ENCODE measurements at places on chromosomes 1 and 21. TPM values are rescaled to one million over a fixed set of nuclear protein-coding genes. Genes with fewer than 3 reads are reported as not detected.

- H3K4me1 ChIP-seq = no peaks in the 10 kb centered on the region
- no peak for DNase-seq
- H3K27ac ChIP-seq = no peak overlapping the region
- no peaks in the 10 kb centered on the region for H3K36me3 ChIP-seq
- H3K4me3 ChIP-seq = no peak overlapping the region
Measured at GRCh38 chr1:90358448-90358847, 358.7 kb downstream of the BARHL2 start.

DNA sequence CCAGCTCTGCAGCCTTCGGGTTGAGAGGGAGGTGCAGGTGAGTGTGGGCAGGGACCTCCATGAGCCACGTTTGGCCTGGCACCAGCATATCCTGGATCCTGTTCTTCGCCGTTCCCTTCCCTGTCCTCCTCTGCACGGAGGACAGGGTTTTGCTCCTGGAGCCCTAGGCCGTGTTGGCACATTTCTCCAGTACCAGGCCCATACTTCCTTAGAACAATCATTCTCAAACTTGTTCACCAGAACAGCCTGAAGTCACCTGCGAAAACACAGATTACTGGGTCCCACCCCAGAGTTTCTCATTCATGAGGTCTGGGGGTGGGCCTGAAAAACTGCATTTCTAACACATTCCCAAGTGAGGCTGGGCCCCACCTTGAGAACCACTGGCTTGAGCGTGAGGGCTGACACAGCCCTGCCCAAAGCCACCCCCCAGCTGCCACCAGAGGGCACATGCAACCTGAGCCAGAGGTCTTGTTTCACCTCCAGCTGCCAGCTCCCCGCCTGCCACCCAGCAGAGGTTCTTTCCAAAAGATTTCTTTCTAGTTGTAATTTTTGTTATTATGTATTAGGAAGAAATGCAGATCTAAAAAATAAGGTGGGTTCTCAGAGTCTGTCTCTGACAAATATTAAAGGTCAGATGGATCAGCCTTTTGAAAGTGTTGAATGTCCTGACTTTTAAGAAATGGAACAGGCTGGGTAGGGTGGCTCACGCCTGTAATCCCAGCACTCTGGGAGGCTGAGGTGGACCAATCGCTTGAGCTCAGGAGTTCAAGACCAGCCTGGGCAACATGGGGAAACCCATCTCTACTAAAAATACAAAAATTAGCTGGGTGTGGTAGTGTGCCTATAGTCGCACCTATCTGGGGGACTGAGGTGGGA is 39.6 kb upstream of the LDLRAP1 start:
- H3K27me3 ChIP-seq = no peaks in the 10 kb centered on the region
- DNase-seq = no peak
- H3K27ac ChIP-seq = no peak overlapping the region
- peaks cover 25% of the 10 kb centered on the region for H3K36me3 ChIP-seq
- no peaks in the 10 kb centered on the region for H3K4me1 ChIP-seq

DNA sequence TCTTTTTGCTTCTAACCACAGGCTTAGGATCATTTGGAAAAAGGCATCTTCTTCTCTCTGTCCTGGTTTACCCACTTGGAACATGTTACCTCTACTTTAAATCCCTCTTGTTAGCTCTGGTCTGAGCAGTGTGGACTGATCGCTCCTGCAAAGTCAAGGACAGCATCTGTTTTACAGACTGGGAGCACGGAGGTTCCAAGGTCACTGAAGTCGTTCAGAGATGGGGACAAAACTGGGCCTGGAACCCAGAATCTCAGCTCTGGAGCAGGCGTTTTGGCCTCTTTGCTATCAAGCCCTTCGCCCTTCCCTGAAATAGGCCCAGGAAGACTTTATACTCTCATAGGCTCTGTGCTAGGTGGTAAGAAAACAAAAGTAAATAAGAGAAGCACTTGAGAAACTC is 11.3 kb upstream of the MUTYH start:
- no peaks in the 10 kb centered on the region for H3K27me3 ChIP-seq
- H3K4me1 ChIP-seq = 0 out of 2 replicates have a peak, but pooled peaks cover 4% of the 10 kb centered on the region
- no peak overlapping the region for H3K27ac ChIP-seq
- no peak for DNase-seq
- H3K36me3 ChIP-seq = no peaks in the 10 kb centered on the region

GRCh38 chr1:28443550-28443949 is 62.3 kb upstream of the RCC1 start:
- H3K27me3 ChIP-seq = no peaks in the 10 kb centered on the region
- no peak for DNase-seq
- no peak overlapping the region for H3K27ac ChIP-seq
- no peak overlapping the region for H3K4me3 ChIP-seq
- H3K36me3 ChIP-seq = peaks cover 3% of the 10 kb centered on the region
- peaks cover 17% of the 10 kb centered on the region for H3K4me1 ChIP-seq

DNA sequence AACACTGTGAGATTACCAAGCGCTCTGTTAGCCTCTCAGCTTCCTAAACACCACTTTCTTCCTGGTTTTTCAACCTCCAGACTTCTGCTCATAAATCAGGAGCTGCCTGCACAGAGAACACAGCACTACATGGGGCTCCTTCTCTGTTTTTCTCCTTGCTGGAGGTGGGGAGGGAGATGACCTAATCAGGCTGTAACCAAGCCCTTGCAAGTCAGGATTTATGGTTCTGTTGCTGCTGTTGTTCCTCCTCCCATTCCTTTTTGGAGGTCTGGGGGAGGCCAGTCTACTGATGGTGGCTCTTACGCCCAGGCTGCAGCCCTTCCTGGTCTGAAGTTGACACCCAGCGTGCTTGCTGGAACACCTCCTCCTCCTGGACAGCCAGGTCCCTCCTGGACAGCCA is 80.9 kb upstream of the AJAP1 start:
- no peak for DNase-seq
- no peak overlapping the region for H3K27ac ChIP-seq
- H3K36me3 ChIP-seq = no peaks in the 10 kb centered on the region
- no peaks in the 10 kb centered on the region for H3K4me1 ChIP-seq

DNA sequence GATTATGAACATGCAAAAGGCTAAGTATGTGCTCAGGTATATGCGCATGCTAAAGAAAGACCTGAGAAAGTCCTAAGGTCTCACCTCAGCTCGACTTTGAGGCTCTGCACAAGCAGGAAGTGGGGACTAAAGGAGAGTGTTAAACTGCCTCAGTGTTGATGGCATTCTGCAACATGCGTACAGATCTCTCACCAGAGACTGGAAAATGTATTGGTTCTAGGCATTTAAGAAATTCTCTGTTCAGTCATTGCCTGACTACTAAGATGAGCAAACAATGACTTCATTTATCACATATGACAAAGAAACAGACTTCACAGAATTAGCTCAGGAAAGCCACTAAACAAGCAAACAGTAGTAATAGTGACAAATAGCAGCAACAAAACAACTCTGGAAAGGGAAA is 90.8 kb downstream of the USH2A start:
- no peaks in the 10 kb centered on the region for H3K27me3 ChIP-seq
- H3K36me3 ChIP-seq = no peaks in the 10 kb centered on the region
- no peak overlapping the region for H3K4me3 ChIP-seq

- H3K4me1 ChIP-seq = no peaks in the 10 kb centered on the region
- no peak overlapping the region for H3K4me3 ChIP-seq
- no peak for DNase-seq
Measured at GRCh38 chr1:182015360-182015759, 46.2 kb downstream of the ZNF648 start.

- H3K4me1 ChIP-seq = no peaks in the 10 kb centered on the region
- no peak for DNase-seq
- H3K36me3 ChIP-seq = no peaks in the 10 kb centered on the region
- H3K4me3 ChIP-seq = no peak overlapping the region
Measured at GRCh38 chr1:215728169-215728568, 161.1 kb downstream of the KCTD3 start.

DNA sequence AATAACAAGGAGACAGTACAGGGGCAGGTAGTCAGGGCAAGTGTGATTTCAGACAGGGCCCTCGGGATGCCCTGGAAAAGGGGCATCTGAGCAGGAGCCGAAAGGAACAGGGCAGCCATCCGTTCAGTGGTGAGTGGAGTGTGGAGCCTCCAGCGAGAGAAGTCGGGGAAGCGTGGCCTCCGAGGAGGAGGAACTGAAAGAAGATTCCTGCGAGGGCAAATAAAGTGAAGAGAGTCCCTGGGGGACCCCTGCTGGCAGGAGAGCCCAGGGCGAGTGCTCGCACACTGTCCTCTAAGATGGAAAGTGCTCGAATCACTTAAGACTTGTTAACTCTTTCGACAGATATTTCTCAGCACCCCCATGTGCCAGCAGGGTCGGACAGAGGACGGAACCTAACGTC is 3.5 kb upstream of the UTS2 start:
- H3K4me1 ChIP-seq = no peaks in the 10 kb centered on the region
- H3K27me3 ChIP-seq = no peaks in the 10 kb centered on the region
- no peak overlapping the region for H3K27ac ChIP-seq
- no peaks in the 10 kb centered on the region for H3K36me3 ChIP-seq
- no peak for DNase-seq

DNA sequence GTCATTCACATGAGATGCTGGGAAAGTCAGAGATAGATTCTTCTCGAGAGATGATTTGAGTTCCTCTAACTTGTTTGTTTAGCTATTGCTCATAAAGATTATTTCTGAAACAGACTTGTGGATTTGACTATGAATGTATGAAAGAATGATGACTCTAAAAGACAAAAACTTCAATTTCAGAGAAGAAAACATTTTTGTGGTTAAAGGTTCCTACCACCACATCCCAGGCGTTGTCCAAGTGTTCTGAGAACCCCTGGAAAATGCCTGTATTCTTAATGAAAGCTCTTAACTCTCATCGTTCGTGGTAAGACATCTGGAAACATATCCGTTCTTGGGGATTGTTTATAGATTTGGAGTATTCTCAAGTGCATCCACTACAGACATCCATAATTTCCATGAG is 228.7 kb downstream of the BARHL2 start:
- DNase-seq = no peak
- no peaks in the 10 kb centered on the region for H3K4me1 ChIP-seq
- no peaks in the 10 kb centered on the region for H3K36me3 ChIP-seq

GRCh38 chr1:226588484-226588883 is 39.9 kb downstream of the STUM start:
- H3K4me1 ChIP-seq = no peaks in the 10 kb centered on the region
- no peak overlapping the region for H3K27ac ChIP-seq
- H3K36me3 ChIP-seq = no peaks in the 10 kb centered on the region

- H3K27ac ChIP-seq = no peak overlapping the region
- no peak overlapping the region for H3K4me3 ChIP-seq
- DNase-seq = peak; percentile 71
- peaks cover 14% of the 10 kb centered on the region for H3K27me3 ChIP-seq
- no peaks in the 10 kb centered on the region for H3K4me1 ChIP-seq
- H3K36me3 ChIP-seq = no peaks in the 10 kb centered on the region
Measured at GRCh38 chr1:158095737-158096335, 84.9 kb upstream of the CD1D start.

DNA sequence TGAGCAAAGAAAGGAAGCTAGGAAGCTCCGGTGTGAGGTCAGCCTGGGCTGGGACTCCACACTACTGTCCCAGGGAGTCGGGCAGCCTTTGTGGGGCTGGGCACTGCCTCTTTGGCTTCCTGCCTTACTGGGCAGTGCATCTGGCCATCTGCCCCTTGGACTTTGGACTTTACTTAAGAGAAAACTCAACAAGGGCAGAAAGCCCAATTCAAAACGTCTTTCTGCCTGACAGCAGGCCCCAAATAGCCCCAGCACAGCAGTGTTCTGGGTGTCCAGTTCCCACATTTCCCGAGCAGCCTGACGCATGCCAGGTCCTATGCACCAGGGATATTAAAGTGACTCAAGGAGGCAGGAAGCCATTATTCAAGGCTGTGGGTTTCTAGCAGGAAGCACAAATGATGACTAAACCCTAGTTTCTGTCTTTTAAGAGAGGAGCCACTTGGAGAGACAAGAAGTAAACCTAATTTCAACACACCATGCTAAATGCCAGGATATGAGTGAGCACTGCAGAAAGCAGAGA is 37.9 kb upstream of the EDEM3 start:
- H3K27ac ChIP-seq = no peak overlapping the region
- no peaks in the 10 kb centered on the region for H3K27me3 ChIP-seq
- 0 out of 3 replicates have a peak, but pooled peaks cover 8% of the 10 kb centered on the region for H3K4me1 ChIP-seq
- no peak for DNase-seq
- no peak overlapping the region for H3K4me3 ChIP-seq

- DNase-seq = no peak
- H3K27me3 ChIP-seq = peaks cover 42% of the 10 kb centered on the region
- H3K4me3 ChIP-seq = no peak overlapping the region
- no peaks in the 10 kb centered on the region for H3K36me3 ChIP-seq
- H3K4me1 ChIP-seq = peaks cover under 1% of the 10 kb centered on the region
- no peak overlapping the region for H3K27ac ChIP-seq
Measured at GRCh38 chr1:114094675-114095074, 59.0 kb downstream of the SYT6 start.

GRCh38 chr1:170483051-170483450 is 48.9 kb upstream of the GORAB start:
- H3K4me3 ChIP-seq = no peak overlapping the region
- no peaks in the 10 kb centered on the region for H3K36me3 ChIP-seq
- no peak for DNase-seq
- no peaks in the 10 kb centered on the region for H3K27me3 ChIP-seq

GRCh38 chr21:44058652-44058964 is 46.5 kb downstream of the TRAPPC10 start:
- DNase-seq = no peak
- no peak overlapping the region for H3K27ac ChIP-seq
- no peaks in the 10 kb centered on the region for H3K27me3 ChIP-seq
- peaks cover 87% of the 10 kb centered on the region for H3K36me3 ChIP-seq
- H3K4me3 ChIP-seq = no peak overlapping the region

- H3K36me3 ChIP-seq = no peaks in the 10 kb centered on the region
- no peak overlapping the region for H3K27ac ChIP-seq
- DNase-seq = no peak
Measured at GRCh38 chr1:20716232-20716631, 1.6 kb downstream of the KIF17 start.

DNA sequence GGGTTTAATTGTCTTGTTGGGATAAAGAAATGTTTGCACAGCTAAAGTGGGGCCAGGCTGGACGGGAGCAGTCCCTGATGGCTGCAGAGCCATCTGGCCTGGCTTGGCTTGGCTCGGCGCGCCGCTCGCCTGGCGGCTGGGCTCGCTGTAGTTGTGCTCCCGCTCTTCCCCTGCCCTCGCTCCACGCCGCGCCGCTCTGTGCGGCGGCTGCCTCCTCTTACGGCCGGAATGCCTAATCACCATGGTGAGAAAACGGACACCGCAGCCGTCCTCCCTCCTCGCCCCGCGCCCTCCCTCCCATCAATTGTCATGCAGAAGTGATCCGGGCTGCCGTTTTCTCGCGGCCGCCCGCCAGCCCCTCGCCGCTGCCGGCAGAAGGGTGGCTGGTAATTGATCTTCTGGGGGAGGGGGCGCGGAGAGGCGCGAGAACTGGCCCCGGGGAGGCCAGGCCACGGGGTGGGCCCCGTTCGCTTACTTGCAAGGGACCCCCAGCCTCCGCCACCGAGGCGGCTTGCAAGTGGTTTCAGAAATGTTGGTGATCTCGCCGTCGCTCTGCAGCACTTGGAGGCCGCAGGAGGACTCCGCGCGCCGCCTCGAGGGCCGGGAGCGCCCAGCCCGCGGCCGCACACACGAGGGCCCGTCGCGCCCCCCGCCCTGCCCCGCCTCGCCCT is 12.4 kb downstream of the RNF220 start:
- peak; percentile 14 for DNase-seq
- peaks cover 76% of the 10 kb centered on the region for H3K27me3 ChIP-seq
- H3K4me3 ChIP-seq = no peak overlapping the region
- no peaks in the 10 kb centered on the region for H3K36me3 ChIP-seq

FCRL1 gene
- total RNA-seq = not detected

VWA5B1 gene
- not detected for total RNA-seq

S100A9 gene
- total RNA-seq = 0.80 TPM

WASF2 gene
- total RNA-seq = 163 TPM

ADGRL4 gene
- not detected for total RNA-seq

NBPF3 gene
- total RNA-seq = 7.3 TPM

CYYR1 gene
- not detected for total RNA-seq

All from K562 (cell line).